Esophagus squamous epithelium (tissue), 5 donors: ENCODE measurements at places on chromosomes 6 and 20.

- H3K36me3 ChIP-seq = no peaks in the 10 kb centered on the region
- no peaks in the 10 kb centered on the region for H3K4me1 ChIP-seq
- H3K27me3 ChIP-seq = no peaks in the 10 kb centered on the region
- H3K27ac ChIP-seq = no peak overlapping the region
- no peak for DNase-seq
- H3K4me3 ChIP-seq = no peak overlapping the region
Observed at GRCh38 chr6:152508477-152508876, 128.7 kb downstream of the SYNE1 start.

DNA sequence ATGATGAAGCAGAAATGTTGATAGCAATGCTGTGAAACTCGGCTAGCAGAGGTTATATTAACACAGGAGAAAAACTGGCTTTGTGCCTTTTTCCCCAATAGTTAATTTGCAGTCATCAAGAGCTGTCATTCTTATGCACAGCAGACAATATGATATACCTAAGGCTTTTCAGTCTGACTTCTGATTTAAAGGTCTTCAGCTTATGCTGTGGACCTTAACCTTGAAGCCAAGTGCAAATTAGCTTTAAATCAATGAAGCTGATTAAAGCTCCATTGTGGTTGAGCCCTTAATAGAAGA is 171.6 kb upstream of the ID4 start:
- H3K4me1 ChIP-seq = peaks cover 6% of the 10 kb centered on the region
- H3K27ac ChIP-seq = no peak overlapping the region

DNA sequence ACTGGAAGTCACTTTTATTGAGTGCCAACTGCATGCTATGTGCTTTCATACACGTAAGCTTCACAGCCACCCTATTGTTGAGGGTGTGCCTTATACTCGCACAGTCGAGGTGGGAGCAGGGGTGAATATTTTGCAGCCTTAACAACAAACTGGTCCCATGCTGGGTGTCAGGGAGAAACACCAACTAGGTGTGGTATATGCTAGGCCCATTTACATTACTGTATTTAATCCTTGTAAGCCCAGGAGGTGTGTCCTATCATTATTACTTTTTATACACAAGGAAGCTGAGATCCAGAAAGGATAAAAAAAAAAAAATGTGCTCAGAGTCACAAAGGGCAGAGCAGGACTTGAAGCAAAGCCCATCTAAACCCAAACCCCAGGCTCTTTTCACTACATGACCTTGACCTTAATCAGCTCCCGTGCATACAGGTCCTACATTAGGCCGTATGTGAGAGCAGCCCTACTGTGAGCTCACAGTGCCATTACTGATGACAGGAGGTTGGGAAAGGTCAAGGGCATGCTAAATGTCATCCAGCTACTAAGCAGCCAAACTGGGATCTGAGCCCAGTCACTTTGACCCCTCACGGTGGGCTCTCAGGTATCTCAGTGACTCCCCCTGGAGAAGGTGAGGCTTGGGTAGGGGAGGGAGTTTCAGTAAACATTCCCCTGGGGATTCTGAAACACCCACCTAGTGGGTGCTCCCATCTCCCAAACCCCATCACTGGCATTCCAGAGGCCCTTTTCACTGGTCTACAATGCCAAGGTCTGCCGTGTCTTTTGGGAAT is 61.7 kb downstream of the BFSP1 start:
- no peaks in the 10 kb centered on the region for H3K36me3 ChIP-seq
- H3K27ac ChIP-seq = no peak overlapping the region
- H3K4me3 ChIP-seq = no peak overlapping the region
- no peaks in the 10 kb centered on the region for H3K27me3 ChIP-seq

- H3K27me3 ChIP-seq = peaks cover 8% of the 10 kb centered on the region
- H3K4me1 ChIP-seq = no peaks in the 10 kb centered on the region
- H3K4me3 ChIP-seq = no peak overlapping the region
- no peak for DNase-seq
Observed at GRCh38 chr6:43742285-43742684, 27.7 kb upstream of the VEGFA start.

GRCh38 chr6:80566361-80566760 is 459.9 kb downstream of the BCKDHB start:
- H3K4me1 ChIP-seq = no peaks in the 10 kb centered on the region
- DNase-seq = no peak
- H3K36me3 ChIP-seq = no peaks in the 10 kb centered on the region
- H3K27ac ChIP-seq = no peak overlapping the region
- H3K4me3 ChIP-seq = no peak overlapping the region
- no peaks in the 10 kb centered on the region for H3K27me3 ChIP-seq
